ENCODE measurements at places on chromosomes 1 and 21.

DNA sequence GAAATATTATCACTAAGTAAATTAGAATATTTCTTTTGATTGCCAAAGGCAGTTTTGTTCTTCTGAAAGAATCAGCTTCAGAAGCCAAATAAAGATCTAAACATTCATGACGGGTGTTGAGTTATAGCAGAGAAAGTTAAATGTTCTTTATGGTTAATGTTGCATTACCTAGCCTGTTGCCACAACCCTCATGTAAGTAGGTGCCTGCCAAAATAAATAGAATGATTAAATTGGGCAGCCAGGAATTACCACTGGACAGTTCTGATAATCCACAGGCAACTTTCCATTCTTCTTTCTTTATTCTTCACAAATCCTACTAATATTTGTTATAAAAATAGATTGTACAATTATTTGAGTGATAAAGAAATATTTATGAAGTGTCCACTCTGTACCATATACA is 217.9 kb upstream of the NRIP1 start:
- no peak for DNase-seq

- DNase-seq = no peak
Observed at GRCh38 chr1:72285074-72285425, 2.7 kb upstream of the NEGR1 start.

DNA sequence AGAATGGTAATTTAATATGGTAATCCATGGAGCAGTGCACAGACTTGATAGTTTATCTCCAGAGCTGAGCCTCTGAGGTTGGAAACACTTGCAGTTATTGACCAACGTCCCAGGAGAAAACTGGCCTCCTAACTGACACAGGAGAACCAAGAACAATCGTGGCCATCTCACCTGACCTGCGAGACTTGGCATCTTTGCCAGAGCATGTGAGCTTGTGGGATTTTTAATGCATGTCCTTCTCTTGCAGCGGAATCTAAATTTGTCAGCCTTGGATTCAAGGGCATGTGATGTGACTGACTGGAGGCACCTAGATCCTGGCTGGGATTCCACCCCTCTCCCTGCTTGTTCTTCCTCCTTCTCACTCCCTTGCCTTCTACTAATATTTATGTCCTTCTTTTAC is 27.8 kb upstream of the SLC26A9 start:
- DNase-seq = no peak

DNA sequence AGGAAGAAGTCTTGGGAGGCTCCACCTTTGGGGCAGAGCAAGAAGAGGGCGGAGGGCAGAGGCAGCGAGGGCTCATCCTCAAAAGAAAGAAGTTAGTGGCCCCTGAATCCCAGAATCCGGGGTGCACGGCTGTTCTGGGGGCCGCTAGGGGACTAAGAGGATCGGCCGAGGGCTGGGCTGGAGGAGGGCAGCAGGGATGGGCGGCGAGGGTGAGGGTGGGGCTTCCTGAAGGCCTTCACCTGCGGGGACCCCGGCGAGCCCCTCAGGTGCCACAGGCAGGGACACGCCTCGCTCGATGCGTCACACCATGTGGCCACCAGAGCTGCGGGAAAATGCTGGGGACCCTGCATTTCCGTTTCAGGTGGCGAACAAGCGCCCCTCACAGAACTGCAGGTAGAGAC is 23.9 kb downstream of the COL6A1 start:
- no peak for DNase-seq

- no peak for DNase-seq
Observed at GRCh38 chr1:61271412-61271789, 189.0 kb downstream of the NFIA start.

DNA sequence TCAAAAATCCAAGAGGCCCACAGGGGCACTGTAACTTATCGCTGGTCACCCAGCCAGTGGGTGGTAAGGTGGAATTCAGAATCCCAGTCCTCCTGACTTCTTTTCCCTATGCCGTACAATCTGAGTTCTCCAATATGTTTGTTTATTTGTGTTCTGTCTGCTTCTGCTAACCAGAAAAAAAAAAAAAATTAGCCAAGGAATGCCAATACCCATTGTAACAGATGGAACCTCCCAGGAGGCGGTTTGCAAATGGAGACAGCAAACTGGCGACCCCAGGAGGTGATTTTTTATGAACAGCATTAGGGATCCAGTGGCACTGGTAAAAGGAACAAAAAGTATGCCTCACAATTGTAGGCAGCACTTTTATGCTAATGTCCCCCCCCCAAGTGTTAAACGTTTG is 189.0 kb upstream of the FGGY start:
- no peak for DNase-seq

DNA sequence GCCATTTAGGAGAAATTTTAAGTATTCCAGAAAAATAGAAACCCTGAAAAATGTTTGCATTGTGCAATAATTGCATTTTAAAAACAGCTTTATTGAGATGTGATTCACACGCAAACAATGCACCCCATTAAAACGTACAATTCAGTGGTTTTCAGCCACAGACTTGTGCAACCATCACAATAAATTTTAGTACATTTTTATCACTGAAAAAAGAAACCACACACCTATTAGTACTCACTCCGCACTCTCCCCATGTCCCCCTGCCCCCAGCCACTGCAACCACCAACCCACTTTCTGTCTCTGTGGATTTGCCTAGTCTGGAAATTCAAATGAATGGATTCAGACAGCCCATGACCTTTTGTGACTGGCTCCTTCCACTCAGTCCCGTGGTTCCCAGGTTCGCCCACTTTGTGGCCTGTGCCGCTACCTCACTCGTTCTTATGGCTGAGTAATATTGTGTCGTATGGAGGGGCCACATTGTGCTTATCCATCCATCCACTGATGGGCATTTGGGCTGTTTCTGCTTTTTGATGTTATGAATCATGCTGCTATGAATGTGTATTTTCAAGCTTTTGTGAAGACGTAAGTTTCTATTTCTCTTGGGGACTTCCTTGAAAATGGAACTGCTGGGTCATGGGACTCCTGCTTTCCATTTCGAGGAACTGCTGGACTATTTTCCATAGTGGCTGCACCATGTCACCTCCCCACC is 147.7 kb upstream of the ARHGEF16 start:
- no peak for DNase-seq

DNA sequence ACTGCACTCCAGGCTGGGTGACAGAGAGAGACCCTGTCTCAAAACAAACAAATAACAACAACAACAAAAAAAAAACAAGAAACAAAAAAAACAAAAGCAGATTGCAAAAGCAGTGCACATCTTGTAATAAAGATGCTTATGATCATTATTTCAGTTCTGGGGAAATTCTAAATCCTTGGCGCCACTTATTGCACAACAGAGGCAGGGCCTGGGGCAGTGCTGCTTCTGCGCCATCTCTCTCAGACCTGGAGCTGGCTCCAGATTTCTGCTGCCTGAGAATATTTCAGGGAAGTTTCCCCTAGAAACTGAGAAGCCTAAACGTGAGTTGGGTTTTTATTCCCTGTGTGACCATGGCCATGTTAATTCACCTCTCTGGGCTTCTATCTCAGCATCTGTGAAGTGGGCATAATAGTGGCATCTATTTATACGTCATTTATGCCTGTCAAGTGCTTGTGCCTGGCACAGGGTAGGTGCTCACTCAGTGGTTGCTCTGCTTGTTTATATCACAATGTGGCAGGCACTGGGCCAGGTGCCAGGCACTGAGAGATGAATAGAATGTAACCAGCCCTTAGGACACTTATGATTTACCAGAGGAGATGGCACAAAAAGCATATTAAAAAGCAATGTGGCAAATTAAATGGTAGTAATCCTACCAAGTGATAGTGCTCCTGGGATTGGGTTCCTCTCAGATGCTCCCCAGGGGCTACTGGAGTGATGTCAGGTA is 67.9 kb downstream of the MDM4 start:
- DNase-seq = no peak

GRCh38 chr1:89041119-89041641 is 18.5 kb upstream of the GBP3 start:
- DNase-seq = no peak

- DNase-seq = no peak
Observed at GRCh38 chr1:235207209-235207565, 46.1 kb upstream of the RBM34 start.

DNA sequence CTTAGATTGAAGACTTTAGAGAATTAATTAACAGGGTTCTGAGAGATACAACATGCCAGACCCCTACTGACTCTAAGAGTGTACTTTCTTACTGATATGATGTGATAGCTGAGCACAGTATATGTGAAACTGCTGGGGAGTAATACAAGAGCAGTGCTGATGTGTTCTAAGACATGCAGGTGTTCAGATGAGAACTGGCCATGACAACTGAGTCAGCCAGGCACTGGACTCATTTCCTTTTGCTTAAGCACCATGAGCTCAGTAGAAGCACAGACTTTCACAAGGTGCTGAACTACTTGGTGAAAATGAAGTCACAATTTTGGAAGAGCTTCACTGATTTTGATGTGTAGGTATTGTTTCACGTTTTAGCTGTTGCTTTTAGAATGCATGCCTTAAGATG is 15.9 kb upstream of the POGZ start:
- DNase-seq = no peak

- DNase-seq = no peak
Observed at GRCh38 chr21:40967771-40968170, 120.8 kb upstream of the DSCAM start.

DNA sequence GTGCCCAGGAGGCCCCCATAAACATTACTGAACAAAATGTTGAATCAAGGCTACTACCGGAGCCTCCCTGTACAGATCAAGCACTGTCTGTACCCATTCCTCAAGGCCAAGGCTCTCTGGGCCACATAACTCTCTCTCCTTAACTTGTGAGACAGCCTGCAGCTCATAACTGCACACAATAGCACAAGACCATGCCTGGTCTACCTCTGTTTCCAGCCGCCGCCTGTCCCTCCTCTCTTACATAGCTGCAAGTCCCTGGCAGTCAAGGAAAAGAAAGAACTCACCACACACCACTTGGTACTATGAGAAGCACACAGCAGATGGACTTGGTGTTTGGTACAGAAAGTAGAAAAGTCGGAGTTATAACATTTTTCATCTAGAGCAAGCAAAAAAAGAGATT is 91.1 kb downstream of the SSBP3 start:
- DNase-seq = no peak

DNA sequence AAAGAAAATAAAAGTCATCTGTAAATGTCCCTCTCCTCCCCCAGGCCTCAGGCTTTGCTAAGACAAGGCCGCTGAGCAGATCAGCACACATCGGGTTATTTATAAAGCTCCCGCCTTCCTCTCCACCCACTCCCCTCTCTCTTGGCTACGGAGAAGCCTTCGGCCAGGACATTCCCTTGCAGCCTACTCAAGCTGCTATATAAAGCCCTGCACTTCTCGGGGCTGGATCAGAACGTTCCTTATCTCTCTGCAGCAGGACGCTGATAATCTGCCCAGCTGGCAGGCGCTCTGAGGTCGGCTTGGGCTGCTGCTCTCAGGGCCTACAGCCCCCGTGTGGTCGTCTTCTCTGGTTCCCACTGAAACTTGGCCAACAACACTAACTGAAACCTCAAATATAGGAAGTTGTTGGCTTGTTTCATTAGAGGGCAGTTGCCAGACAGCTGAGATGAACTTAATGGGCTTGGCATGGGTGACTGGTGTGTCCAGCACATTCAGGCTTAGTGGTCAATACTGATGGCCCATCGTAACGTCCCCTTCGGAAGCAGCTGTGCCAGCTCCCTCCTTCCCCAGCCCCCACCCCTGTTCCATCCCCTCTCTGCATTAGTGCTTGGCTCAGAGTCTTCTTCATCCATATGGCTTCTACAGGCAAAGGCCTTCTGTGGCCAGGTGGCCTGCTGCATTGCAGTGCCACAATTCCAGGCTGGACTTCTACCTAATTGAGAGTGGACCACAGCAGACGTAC is 64.6 kb downstream of the IER5 start:
- DNase-seq = no peak

DNA sequence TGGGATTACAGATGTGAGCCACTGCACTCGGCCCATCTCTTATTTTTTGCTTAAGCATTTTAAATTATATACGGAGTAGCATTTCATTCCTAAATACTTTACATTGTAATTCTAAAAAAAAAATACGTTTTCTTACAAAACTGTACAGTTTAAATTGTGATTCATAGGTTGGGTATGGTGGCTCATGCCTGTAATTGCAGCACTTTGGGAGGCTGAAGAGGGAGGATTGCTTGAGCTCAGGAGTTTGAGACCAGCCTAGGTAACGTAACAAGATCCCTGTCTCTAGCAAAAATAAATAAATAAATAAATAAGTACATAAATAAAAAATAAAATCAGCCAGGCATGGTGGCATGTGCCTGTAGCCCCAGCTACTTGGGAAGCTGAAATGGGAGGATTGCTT is 24.6 kb downstream of the TBCE start:
- DNase-seq = no peak

DNA sequence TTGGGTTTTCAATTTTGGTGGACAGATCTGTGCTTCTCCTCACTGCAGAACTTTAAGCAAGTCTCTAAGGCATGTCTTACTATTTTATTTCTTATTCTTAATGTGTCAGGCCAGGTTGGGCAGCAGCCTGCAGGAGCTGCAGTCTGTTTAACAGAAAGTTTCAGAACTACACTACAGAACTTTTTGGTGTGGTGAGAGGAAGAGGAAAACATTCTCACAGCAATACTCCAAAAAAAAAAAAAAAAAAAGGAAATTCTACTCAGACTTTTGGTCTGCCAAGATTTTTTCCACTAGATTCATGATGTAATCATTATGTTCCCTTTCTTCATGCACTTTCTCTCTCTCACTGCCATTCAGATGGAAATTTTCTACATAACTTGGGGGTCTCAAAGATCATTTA is 255.2 kb downstream of the COL11A1 start:
- no peak for DNase-seq

DNA sequence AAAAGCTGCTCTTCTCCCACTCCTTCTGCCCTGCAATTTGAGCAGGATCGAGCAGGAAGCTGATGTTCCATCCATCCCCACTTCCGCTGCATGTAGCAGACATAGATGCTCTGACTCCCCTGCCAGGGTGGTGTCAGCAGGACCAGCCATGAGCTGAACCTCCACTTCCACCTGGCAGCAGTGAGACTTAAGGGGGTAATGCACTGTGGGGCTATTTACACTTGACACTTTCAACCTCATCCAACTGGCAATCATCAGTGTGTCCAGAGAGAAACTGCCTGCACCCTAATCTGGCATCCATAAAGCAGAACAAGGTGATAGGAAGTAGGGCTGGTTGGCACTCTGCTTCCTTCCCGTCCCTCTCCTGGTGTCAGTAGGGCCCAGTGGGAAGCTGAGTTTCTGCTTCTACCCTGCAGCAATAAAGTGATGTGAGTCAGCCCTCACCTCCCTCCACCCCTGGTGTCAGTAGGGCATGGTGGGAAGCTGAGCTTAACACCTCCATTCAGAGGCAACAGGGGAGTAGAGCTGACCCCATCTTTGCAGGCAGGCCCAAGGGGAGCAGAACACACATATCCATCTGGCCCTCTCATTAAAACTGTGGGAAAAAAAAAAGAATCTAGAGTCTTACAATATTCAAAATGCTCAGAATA is 272.3 kb downstream of the PTPRU start:
- DNase-seq = peak; percentile 60

GRCh38 chr1:173409613-173410012 is 67.5 kb upstream of the PRDX6 start:
- no peak for DNase-seq
